Osteocyte (in vitro differentiated cells): ENCODE measurements at places on chromosomes 1 and 21. TPM values are rescaled to one million over a fixed set of nuclear protein-coding genes. Genes with fewer than 3 reads are reported as not detected.

CFAP45 gene
- total RNA-seq: 0.52 and 0.83 TPM in 2 replicates

DNA sequence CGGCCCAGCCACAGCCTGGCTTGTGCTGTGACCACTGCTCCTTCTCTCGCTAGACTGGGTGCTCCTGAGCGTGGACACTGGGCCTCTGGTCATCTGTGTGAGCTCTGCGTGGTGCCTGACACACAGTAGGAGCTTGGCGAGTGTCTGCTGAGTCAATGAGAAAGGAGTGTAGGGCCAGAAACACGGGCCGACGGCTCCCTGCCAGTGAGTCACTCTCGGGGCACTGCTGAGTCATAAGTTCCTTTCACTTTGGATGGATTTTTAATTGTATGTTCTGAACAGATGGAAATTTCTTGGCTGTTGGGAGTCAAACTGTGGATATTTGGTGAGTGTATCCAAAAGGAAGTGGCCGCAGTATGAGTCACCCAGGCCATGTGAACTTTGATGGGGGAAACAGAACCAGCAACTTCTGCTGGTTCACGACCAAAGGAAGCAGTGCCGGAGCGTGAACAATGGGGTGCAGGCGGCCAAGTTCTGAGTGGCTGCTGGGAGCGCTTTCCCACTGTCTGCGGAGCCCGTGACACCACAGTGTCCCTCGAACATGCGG is 41.0 kb upstream of the COL18A1 start:
- peak; percentile 90 for DNase-seq

LRRC8D gene
- 20.4 and 21.2 TPM in 2 replicates for total RNA-seq

PCAT6 gene
- 3.8 and 5.2 TPM in 2 replicates for total RNA-seq

DNA sequence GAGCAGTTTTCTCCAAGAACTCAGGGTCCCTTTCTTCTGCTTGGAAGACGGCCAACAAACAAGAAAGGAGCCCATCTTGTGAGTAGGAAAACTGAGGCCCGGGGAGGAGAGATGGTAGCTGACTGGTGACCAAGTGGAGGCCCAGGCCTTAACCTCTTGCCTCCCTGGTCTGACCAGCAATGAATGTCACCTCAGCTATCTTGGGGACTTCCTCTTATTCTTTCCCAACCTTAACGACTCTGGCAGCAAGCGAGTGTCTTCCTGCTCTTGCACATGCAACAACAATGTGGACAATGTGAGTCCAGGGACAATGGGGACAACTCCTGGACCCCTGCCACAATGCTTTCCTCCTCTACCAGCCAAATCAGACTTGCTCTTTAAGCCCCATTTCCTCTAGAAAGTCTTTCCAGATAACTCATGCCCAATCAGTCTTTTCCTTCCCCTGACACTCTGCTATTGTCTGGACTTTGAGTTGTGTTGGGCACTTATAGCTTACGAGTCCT is 12.6 kb downstream of the HSPG2 start:
- DNase-seq: no peak

DNA sequence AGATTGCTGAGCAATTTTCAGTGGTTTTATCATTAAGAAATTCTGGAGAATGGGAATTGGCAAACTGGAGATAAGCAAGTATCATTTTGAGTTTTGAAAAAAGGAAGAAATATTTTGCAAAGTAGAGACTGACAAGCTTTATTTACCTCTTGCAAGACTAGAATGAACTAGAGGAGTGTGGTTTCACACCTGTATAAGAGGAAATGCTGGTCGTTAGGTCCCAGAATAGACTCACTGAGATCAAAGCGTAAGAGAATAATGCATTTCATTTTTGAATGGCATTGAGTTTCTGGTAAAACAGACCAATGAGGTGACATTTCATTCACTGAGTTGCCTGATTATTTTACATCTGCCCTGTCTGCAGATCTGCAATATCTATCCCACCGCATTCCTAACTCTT is 308.1 kb downstream of the ADGRL2 start:
- no peak for DNase-seq

GRCh38 chr1:180571832-180572636 is 13.3 kb downstream of the OVAAL start:
- no peak for DNase-seq

GRCh38 chr1:30414086-30414850 is 309.1 kb downstream of the MATN1 start:
- DNase-seq: peak; percentile 80

DNA sequence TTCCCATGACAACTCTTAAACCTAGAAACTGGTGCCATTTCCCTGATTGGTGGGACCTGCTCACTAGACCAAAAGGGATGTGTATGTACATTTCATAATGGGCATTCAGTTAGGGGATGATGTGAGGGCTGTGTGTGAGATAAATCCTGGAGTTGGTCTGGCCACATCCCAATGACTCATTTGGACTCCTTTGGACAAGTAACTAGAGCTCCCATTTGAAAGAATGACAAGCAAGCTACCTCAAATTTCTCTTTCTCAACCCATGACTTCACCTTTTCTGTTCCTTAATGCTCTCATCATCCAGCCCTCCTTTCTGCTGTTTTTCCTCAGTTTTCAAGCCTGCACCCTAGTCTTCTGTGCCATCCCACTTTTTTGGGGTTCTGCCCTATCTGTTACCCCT is 27.9 kb downstream of the EBNA1BP2 start:
- DNase-seq: no peak

- DNase-seq: peak; percentile 65
Observed at GRCh38 chr1:5920201-5920600, 72.0 kb downstream of the NPHP4 start.

RGS8 gene
- total RNA-seq: not detected in 2 replicates

DNA sequence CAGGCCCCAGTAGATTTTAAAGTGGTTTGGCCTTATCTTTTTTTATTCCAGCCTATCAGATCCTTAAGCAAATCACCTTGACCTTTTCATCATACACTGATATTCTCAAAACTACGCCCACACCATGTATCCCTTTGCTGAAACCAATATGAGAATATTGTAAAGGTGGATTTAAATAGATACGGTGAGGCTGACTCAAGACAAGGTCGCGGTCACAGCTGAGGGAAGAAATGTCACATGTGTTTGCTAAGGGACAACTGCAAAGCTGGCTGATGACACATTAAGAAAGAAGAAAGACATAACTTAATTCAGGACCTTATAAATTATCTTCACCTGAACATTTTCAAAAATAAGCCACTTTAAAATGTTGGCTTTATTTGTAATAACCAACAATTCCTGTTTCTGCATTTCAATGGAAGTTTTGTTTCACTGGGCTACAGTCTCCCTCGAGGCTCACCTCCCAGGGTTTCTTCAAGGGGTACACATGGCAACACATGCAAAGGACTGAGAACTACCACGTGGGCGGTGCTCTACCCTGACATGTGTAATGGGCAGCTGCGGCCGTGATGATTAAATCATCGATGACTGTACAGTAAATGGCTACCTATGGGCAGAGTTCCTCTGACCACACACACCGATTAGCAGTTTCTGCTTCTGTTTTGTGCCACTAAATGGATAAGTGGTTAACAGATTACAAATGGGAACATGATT is 189.5 kb downstream of the SIPA1L2 start:
- no peak for DNase-seq

IL19 gene
- not detected in 2 replicates for total RNA-seq

DNA sequence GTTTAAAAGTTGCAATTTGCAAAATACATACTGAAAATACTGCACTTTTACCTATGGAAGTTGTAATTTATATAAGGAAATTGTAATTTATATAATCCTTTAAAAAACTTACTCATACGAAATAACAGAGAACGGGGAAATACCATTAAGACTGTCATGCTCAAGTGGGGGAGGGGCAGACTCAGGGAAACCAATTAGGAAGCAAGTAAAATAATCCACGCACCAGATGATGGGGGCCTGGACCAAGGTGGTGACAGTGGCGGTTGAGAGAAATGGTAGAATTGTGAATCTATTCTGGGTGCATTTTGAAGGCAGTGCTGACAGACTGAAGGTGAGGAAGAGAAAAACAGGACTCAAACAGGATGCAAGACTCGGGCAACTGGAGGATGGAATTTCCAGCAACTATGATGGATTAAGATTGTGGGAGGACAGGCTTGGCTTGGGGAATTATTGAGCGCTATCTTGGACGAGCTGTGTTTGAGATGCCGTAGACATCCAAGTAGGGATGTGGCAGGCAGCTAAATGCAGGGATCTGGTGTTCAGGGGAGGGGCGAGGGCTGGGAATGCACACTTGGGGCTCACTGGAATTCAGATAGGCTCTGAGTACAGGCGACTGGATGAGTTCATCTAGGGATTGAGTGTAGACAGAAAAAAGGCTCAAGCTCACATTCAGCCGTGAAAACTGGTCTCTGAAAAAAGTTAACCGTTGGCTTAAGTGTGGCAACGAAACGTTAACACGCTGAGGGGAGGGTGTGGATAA is 977 bp downstream of the LCA5L start:
- DNase-seq: no peak

GRCh38 chr1:230391776-230392535 is 34.2 kb downstream of the PGBD5 start:
- no peak for DNase-seq

- no peak for DNase-seq
Observed at GRCh38 chr1:210025870-210026269, 87.9 kb downstream of the SYT14 start.

LHX8 gene
- total RNA-seq: not detected in 2 replicates

- no peak for DNase-seq
Observed at GRCh38 chr1:176903474-176903873, 261.0 kb downstream of the ASTN1 start.

MIXL1 gene
- 0.18 TPM in 1 of 2 replicates, not detected in the other for total RNA-seq

TEKT2 gene
- total RNA-seq: 0.39 and 0.70 TPM in 2 replicates

GRCh38 chr1:64453688-64454087 is 16.2 kb upstream of the CACHD1 start:
- DNase-seq: no peak

EDEM3 gene
- total RNA-seq: 34.7 and 36.8 TPM in 2 replicates

GRCh38 chr21:44434568-44434925 is 20.8 kb upstream of the LRRC3 start:
- DNase-seq: no peak

ZMYM1 gene
- total RNA-seq: 16.9 and 17.2 TPM in 2 replicates

DNA sequence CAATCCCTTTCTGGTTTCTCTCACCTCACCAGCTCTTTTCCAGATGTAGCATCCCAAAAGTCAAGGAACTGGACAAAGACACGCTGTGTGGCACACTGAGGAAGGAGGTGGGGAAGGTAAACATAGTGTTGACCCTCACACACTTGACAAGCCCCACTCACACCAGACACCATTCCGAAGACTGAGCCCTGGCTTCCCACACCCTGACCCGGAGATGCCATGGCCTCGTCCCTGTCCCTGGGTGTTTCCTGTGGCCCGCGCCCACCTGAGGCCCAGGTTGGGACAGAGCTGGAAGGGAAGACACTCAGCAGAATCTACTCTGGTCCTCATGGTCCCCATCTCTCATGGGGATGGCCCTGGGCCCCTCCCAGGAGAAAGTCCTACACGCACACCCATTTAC is 16.4 kb downstream of the VWA5B1 start:
- no peak for DNase-seq

CRP gene
- total RNA-seq: not detected in 2 replicates

GRCh38 chr1:161722406-161722805 is 1.1 kb downstream of the FCRLB start:
- no peak for DNase-seq

MFAP2 gene
- 169 and 172 TPM in 2 replicates for total RNA-seq

- DNase-seq: no peak
Observed at GRCh38 chr21:19045876-19046275, 642.3 kb upstream of the TMPRSS15 start.

UQCRH gene
- total RNA-seq: 200 and 228 TPM in 2 replicates

DNA sequence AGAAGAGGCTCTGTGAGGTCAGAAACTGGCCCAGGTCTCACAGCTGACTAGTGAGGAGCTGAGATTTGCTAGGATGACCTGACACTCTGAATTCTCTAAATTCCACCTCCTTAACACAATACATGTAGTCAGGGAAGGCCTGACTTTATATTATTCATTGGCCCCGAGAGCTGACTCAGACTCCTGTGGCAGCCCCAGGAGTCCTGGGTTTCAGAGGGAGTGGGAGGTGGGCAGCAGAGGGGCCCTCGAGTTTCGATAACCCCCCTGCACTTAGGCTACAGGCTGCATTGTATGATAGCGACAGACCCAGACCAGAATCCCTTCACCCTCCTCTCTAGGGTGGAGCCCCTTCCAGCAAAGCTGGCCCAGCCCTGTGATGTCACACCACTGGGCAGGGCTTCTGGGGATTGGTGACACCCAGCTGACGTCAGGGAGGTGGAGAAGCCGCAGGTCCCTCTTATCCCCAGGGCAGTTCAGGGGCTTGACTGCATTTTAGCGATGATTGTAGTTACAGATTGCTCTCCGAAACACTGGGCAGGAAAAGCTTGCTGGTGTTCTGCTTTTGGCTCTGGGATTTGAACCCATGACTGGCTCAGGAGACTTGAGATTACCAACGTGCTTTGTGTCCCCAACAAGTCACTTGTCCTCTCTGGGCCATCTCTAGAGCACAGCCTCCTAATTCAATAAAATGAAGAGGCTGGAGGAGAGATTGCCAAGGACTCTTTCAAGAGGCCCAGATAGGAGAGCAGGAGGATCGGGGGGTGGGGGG is 17.0 kb upstream of the GPR37L1 start:
- no peak for DNase-seq

MYBPH gene
- total RNA-seq: not detected in 2 replicates

GRCh38 chr1:94084547-94084946 is 36.4 kb downstream of the ABCA4 start:
- no peak for DNase-seq

- peak; percentile 21 for DNase-seq
Observed at GRCh38 chr1:33762109-33762830, 101.6 kb upstream of the HMGB4 start.

DNA sequence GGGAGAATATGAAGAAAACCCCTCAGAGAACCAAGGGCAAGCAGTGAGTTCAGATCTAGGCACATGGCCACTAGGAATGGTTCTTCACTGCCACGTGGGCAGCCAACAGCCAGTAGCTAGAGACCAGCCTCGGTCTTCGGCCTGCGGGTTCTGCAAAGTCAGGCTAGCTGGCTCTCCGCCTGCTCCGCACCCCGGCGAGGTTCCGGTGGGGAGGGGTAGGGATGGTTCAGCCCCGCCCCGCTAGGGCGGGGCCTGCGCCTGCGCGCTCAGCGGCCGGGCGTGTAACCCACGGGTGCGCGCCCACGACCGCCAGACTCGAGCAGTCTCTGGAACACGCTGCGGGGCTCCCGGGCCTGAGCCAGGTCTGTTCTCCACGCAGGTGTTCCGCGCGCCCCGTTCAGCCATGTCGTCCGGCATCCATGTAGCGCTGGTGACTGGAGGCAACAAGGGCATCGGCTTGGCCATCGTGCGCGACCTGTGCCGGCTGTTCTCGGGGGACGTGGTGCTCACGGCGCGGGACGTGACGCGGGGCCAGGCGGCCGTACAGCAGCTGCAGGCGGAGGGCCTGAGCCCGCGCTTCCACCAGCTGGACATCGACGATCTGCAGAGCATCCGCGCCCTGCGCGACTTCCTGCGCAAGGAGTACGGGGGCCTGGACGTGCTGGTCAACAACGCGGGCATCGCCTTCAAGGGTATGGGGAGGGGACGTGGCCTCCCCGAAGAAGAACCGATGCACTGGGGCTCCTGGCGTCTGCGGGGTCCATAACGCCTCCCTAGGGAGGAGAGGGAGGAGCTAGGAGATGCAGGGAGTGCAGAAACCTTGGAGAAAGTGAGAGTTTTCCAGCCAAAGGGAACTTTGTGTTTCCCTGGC is at the start of gene CBR1:
TSS of gene CBR1 (plus strand) at position 312 of the 871 bp plus-strand sequence. CDS start at position 404, 92 bp downstream.
- DNase-seq: peak; percentile 92

GRCh38 chr1:201949491-201949890 is 3.1 kb upstream of the LMOD1 start:
- DNase-seq: no peak
